ENCODE measurements at places on chromosomes 4 and X. TPM values are rescaled to one million over a fixed set of nuclear protein-coding genes. Genes with fewer than 3 reads are reported as not detected.

CT45A10 gene
- not detected for total RNA-seq

TASL gene
- total RNA-seq = 3.1 TPM

SLC16A2 gene
- not detected for total RNA-seq

REELD1 gene
- total RNA-seq = not detected

MOB1B gene
- total RNA-seq = 16.4 TPM

ACOT9 gene
- total RNA-seq = 23.5 TPM
